ENCODE measurements at places on chromosomes 4 and X. TPM values are rescaled to one million over a fixed set of nuclear protein-coding genes. Genes with fewer than 3 reads are reported as not detected.
A peak's percentile ranks its signal among the peaks of the same experiment; 100 is the strongest.

DNA sequence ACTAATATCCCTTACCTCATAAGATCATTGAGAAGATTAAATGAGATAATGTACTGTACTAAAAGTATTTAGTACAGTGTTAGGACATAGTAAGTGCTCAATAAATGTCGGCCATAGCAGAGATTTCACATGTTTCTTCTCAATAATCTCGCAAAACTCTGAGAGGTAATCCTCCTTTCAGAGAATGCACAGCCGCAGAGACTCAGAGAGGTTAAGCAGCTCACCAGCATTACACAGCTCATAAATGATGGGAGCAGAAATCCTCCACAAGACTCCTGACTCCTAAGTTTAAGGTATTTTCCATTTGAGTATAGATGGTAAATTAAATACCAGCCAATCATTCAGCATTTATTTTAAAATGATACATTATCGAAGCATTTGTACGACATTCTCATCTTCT is 34.6 kb downstream of the FAM114A1 start:
- DNase-seq = no peak
- peaks cover 12% of the 10 kb centered on the region for H3K36me3 ChIP-seq

DNA sequence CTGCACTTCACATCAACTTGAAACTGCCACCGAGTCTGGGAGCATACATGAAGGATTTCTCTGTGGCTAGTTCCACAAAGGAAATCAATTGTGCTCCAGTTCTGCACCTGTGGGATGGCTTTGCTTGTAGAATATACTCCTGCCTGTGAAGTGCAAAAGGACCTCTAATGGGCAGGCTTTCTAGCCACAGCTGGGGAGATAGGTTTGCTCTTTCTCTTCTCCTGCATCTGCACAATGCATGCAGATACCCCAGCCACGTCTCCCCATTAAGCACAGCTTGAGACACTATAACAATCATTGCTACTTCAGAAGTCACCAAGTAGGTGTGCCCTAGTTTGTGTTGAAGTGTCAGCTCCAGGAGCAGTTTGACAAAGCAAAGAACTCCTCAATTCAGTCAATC is 364.6 kb downstream of the ZIC3 start:
- H3K27me3 ChIP-seq = no peaks in the 10 kb centered on the region
- no peaks in the 10 kb centered on the region for H3K36me3 ChIP-seq
- no peak overlapping the region for H3K27ac ChIP-seq
- H3K4me3 ChIP-seq = no peak overlapping the region
- H3K4me1 ChIP-seq = no peaks in the 10 kb centered on the region

- no peak for DNase-seq
- peak overlapping the region; percentile 99 for H3K27ac ChIP-seq
- H3K4me3 ChIP-seq = peak overlapping the region; percentile 88
- no peaks in the 10 kb centered on the region for H3K27me3 ChIP-seq
Observed at GRCh38 chr4:40055511-40055862, 1.2 kb upstream of the N4BP2 start.

GRCh38 chr4:56374956-56375355 is 12.3 kb downstream of the AASDH start:
- no peak overlapping the region for H3K4me3 ChIP-seq
- H3K27ac ChIP-seq = no peak overlapping the region
- no peaks in the 10 kb centered on the region for H3K27me3 ChIP-seq
- no peaks in the 10 kb centered on the region for H3K4me1 ChIP-seq
- H3K36me3 ChIP-seq = peaks cover 3% of the 10 kb centered on the region
- no peak for DNase-seq

Gene RNF212
- 3.4 TPM for polyA plus RNA-seq

Gene GPRASP2
- polyA plus RNA-seq = 4.3 TPM

Gene SLC49A3
- polyA plus RNA-seq = 6.4 TPM

Gene RHOXF2
- polyA plus RNA-seq = not detected

Gene ERAS
- polyA plus RNA-seq = 0.12 TPM

Gene GAGE1
- not detected for polyA plus RNA-seq
